ENCODE measurements at places on chromosomes 13 and 19. TPM values are rescaled to one million over a fixed set of nuclear protein-coding genes. Genes with fewer than 3 reads are reported as not detected.

Gene SPRY2
- 0.26 TPM for polyA plus RNA-seq

Gene KISS1R
- not detected for polyA plus RNA-seq

DNA sequence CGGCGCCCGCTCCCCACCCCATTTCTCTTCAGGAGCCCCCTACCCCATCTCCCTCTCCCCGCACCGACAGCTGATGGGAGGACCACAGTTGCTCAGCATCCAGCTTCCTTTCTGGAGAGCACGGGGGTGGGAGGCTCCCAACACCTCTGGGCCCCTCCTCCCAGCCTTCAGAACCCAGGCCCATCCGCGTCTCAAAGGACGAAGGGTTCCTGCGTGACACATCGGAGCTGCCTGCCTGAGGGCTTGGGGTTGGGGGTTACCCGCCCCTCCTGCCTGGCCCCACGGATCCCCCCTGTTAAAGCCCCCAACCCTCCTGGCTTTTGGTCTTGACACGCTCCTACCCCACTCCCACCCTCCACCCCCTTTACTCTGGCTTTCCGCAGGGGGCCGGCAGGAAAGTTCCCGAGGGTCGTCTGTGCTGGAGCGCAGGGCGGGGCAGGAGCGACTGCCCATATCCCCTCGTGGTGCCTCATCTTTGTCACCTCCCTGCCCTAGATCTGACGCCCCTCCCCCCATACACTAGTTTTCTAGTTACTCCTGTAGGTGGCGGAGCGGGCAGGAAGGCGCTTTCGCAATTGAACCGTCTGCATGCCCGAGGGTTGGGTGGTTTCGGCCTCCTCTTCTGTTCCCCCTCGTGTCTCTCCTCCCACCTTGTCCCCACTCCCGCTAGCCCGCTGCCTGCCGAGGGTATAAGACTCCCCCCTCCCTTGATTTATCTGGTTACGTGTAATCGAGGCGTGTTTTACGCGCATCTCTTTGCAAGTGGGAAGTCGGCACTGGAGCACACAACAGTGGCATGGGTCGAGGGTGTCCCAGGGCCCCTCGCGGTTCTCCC is 924 bp downstream of the TRAPPC5 start:
- H3K4me3 ChIP-seq: peak overlapping the region; percentile 99
- peaks cover 62% of the 10 kb centered on the region for H3K4me1 ChIP-seq
- peak overlapping the region; percentile 96 for H3K27ac ChIP-seq
- H3K27me3 ChIP-seq: no peaks in the 10 kb centered on the region
- peaks cover 12% of the 10 kb centered on the region for H3K36me3 ChIP-seq

GRCh38 chr19:46868025-46868802 is 7.4 kb downstream of the ARHGAP35 start:
- H3K4me1 ChIP-seq: peaks cover 10% of the 10 kb centered on the region
- H3K27me3 ChIP-seq: no peaks in the 10 kb centered on the region
- DNase-seq: no peak
- H3K4me3 ChIP-seq: no peak overlapping the region

Gene RFPL4AL1
- 1.3 TPM for polyA plus RNA-seq

GRCh38 chr19:43470288-43470687 is 4.9 kb upstream of the LYPD3 start:
- H3K27ac ChIP-seq: no peak overlapping the region
- peaks cover 41% of the 10 kb centered on the region for H3K4me1 ChIP-seq
- H3K4me3 ChIP-seq: no peak overlapping the region
- DNase-seq: no peak

Gene SMIM24
- polyA plus RNA-seq: 0.30 TPM

Gene RNF113B
- polyA plus RNA-seq: not detected

- no peak for DNase-seq
- H3K4me1 ChIP-seq: peaks cover 34% of the 10 kb centered on the region
- H3K27me3 ChIP-seq: no peaks in the 10 kb centered on the region
- H3K27ac ChIP-seq: no peak overlapping the region
- peak overlapping the region; percentile 12 for H3K4me3 ChIP-seq
These were observed 4.0 kb downstream of the ERF start for GRCh38 chr19:42250666-42251531.

DNA sequence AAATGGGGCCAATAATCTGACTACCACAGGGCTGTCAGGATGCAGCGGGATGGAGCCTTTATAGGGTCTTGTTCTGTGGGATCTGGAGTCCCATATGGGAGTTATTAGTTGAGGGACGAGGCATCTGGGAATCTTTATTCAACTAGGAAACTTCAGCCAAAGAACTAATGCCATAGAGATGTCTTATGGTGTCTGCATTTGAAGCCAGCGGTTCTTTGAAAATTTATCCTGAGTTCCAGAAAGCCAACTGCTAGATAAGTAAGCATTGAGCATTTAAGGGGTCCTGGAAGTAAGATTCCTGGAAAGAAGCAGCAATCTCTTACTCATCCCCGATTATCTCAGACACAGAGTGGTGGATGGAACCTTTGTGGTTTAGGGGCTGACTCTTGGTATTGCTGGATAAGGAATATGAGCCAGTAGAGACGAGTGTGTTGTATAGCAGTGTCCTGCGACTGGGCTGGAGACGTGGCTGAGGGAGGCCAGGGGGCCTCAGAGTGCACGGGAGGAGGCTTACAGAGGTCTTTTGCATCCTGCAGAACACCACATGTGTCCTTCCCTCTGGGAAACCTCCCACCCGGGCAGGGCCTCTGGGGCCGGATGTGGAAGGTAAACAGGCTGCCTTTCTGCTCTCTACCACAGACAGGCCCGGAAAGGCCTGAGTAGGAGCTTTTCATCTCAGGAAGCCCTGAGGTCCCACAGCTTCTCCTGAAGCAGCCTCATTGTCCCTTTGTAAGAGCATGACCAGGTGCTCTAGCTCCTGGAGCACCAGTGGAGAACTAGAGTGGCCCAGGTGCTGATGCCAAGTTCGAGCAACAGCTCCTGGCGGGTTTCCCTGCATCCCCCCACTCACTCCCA is 28.8 kb downstream of the ACTN4 start:
- H3K27ac ChIP-seq: no peak overlapping the region
- peaks cover 63% of the 10 kb centered on the region for H3K4me1 ChIP-seq
- DNase-seq: no peak
- no peaks in the 10 kb centered on the region for H3K27me3 ChIP-seq

DNA sequence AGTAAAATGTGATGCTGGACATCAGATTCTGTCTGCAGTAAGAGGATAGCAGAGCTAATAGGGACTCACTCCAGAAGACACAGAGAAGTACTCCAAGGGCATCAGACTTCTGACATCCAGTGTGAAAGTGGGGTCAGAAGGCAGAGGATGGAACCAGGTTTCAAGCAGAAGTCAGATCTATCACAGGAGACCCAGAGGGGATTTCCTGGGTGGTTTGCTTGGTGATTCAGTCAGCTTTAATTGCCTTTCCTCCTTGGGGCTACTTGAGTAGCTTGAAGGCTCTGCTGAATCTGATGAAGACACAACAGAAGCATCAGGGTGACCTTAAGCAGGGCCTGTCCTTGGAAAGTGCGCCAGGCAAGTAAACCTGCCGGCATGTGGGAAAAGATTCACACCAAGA is 300.6 kb downstream of the COG6 start:
- H3K4me3 ChIP-seq: no peak overlapping the region
- DNase-seq: no peak
- no peaks in the 10 kb centered on the region for H3K27me3 ChIP-seq
- H3K36me3 ChIP-seq: no peaks in the 10 kb centered on the region

DNA sequence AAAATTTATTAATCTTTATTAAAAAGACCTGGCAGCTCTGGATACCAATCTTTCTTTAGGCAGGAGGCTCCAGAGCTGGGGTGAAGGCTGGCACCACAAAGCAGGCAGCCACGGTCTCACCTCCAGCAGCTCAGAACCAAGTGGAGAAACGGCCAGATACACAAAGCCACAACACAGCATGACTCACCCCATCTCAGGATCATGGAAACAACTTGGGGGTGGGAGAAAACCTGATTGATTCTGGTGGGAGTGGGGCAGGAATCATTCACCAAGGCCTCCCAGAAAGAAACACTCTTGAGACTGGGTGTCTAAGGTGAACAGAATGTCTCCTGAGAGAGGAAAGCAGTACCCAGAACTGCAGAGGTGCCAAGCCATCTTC is 64.2 kb downstream of the CRYL1 start:
- H3K4me1 ChIP-seq: no peaks in the 10 kb centered on the region
- no peak overlapping the region for H3K4me3 ChIP-seq
- H3K27me3 ChIP-seq: no peaks in the 10 kb centered on the region
- H3K27ac ChIP-seq: no peak overlapping the region
- DNase-seq: no peak

GRCh38 chr13:76852986-76853385 is 33.2 kb downstream of the KCTD12 start:
- no peak overlapping the region for H3K27ac ChIP-seq
- no peaks in the 10 kb centered on the region for H3K27me3 ChIP-seq
- no peaks in the 10 kb centered on the region for H3K36me3 ChIP-seq

- no peaks in the 10 kb centered on the region for H3K27me3 ChIP-seq
- no peak overlapping the region for H3K4me3 ChIP-seq
- no peak overlapping the region for H3K27ac ChIP-seq
- H3K36me3 ChIP-seq: no peaks in the 10 kb centered on the region
- H3K4me1 ChIP-seq: no peaks in the 10 kb centered on the region
These were observed 1661.6 kb downstream of the SLITRK1 start for GRCh38 chr13:82220641-82221040.

DNA sequence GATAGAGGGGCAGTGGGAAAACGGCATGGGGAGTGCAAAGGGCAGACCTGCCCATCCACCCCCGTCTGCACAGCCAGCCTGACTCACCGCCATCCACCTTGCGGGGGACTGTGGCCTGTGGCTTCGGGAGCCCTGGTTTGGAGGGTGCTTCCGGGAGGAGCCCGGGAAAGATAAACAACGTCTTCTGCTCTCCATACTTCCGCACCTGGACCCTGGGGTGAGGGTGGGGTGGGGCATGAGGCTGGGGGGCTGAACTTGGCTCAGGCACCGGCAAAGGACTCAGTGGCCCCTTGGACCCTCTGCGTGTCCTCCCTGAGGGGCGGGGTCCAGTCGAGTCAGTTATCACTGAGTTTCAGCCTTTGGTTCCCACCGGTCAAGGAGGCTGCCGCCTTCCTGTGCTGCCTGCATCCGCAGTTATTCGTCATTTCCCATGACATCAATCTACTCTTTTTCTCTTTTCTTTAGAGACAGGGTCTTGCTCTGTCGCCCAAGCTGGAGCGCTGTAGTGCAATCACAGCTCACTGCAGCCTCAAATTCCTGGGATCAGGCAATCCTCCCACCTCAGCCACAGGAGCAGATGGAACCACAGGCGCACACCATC is 3.2 kb downstream of the GPR108 start:
- H3K36me3 ChIP-seq: peaks cover 29% of the 10 kb centered on the region
- H3K27me3 ChIP-seq: no peaks in the 10 kb centered on the region
- no peak for DNase-seq
- no peak overlapping the region for H3K27ac ChIP-seq

DNA sequence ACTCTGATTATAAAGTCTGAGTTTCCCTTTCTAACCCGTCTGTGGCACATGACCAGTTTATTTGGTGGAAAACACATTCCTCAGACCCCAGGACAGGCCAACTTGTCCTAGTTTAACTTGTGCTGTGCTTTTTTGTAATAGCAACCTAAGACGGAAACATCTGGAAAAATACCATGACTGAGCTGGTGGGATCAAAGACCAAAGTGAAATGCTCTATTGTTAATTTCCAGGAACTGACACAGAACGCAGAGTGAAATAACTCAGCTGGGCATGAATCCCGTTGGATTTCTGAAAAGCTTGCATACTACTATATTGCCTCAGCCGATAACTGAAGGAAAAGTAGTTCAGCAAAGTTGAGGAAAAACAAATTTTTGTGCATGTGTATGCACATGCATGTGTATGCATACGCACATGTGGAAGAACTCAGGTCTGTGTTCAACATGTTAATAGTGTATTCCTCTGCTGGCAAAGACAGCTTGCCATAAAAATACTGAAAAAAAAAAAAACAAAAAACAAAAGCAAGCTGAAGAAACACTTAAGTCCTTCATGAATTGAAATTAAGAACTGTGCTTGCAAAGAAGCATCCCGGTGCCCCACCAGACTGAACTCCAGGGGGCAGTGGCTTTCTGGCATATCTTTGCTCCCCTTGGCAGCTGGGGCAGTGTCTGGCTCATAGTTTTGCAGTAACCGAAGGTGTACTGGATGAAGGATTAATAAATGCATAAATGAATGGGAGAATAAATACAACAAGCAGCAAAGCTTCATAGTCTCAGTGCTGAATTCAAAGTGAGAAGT is 187.8 kb downstream of the LHFPL6 start:
- H3K27ac ChIP-seq: no peak overlapping the region
- no peak overlapping the region for H3K4me3 ChIP-seq
- peaks cover 40% of the 10 kb centered on the region for H3K4me1 ChIP-seq
- DNase-seq: no peak
- H3K27me3 ChIP-seq: no peaks in the 10 kb centered on the region

DNA sequence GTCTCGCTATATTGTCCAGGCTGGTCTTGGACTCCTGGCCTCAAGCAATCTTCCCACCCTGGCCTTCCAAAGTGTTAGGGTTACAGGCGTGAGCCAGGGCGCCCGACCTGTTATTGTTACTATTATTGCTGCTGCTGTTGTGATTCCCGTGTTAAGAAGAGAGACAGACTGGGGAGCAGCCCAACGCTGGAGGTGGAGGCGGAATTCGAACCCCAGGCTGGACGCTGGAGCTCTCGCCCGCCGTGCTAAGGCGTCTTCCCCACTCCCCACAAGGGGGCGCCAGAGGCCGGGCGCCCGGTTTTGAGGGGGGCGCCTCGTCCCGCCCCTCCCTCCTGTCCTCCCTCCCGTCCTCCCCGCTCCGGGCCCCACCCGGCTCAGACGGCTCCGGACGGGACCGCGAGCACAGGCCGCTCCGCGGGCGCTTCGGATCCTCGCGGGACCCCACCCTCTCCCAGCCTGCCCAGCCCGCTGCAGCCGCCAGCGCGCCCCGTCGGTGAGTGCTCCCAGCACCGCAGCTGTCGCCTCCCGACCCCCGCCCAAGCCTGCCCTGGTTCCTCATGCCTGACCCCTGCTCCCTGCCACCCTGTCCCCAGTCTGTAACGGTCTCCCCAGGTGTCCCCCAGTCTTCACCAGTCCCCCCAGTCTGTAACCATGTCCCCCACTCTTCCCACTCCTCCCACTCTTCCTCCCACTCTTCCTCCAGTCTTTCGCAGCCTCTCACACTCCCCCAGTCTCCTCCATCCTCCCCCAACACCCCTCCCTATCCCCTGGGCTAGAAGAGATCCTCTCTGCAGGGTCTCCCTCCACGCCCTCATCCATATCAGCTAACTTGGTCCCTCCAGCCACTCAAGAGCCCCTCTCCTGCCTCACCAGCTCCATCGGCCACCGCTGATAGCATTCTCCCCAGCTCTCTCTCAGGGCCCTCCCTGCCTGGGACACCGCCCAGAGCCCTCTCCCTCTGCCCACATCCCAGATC is at the start of gene EHD2:
EHD2 (plus strand) TSS at position 377 of the 976 bp plus-strand sequence. CDS start 3,191 bp downstream, outside the sequence.
- H3K4me3 ChIP-seq: no peak within 1 kb of the TSS
- peak; percentile 37 for DNase-seq
- no peaks in the 10 kb centered on the region for H3K36me3 ChIP-seq
- no peak within 1 kb of the TSS for H3K27ac ChIP-seq

Gene ZNF534
- not detected for polyA plus RNA-seq

Gene TTYH1
- polyA plus RNA-seq: not detected
